M059J (cell line): ENCODE measurements at places on chromosomes 3 and 15. TPM values are rescaled to one million over a fixed set of nuclear protein-coding genes. Genes with fewer than 3 reads are reported as not detected.
A peak's percentile ranks its signal among the peaks of the same experiment; 100 is the strongest.

DNA sequence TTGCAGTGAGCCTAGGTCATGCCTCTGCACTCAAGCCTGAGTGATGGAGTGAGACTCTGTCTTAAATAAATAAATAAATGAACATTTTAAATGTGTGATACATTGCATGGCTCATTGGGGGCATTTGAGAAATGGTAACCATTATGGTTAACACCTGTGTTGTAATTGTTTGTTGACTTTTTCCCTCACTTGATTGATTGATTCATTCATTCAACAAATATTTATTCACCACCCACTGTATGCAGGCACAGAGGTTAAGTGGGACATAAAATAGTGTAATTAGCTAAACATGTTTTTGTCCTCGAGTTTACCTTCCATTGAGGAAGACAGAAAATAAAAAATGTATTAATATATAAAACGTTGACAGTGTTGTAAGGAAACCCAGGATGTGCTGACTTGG lies 127.1 kb upstream of the ANKRD28 start:
- DNase-seq, result no peak

Gene TF
- total RNA-seq, result not detected in 2 replicates

DNA sequence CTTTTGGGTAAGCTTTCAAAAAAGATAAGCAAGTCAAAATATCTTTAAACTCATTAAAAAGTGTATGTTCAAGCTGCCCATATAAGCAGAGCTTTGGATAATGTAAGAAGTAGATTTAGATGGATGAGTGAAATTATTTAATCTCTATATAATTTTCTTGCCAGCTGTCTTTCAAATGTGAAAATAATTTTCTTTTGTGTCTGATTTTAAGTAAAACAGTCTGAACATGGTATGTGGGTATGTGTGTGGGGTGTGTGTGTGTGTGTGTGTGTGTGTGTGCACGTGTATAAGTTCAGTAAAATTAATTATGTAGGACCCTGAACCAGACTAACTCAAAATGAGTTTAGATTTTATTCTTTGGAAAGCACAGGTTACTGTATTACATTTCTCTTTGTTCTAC lies 155.2 kb upstream of the CGNL1 start:
- no peak for DNase-seq

DNA sequence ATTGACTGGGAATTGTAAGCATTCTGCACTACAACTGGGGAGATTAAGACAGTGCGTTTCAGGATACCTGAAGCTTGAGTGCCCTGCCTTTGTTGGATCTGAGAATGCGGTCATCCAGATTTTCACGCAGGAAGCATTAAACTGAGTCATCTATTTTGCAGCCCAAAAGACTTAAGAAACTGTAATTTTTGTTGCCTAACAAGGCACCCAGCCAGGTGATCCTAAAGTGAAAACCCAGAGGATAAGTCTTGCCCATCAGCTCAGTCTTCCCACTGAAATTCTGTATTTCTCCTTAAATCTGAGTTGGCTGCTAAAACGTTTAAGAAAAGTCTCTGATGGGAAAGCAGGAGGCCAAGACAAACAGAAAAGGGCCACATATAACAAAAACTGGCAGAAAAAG lies 242.5 kb upstream of the TMCO5A start:
- peak; percentile 8 for DNase-seq

Gene MKRN3
- total RNA-seq, result 9.3 and 13.7 TPM in 2 replicates

DNA sequence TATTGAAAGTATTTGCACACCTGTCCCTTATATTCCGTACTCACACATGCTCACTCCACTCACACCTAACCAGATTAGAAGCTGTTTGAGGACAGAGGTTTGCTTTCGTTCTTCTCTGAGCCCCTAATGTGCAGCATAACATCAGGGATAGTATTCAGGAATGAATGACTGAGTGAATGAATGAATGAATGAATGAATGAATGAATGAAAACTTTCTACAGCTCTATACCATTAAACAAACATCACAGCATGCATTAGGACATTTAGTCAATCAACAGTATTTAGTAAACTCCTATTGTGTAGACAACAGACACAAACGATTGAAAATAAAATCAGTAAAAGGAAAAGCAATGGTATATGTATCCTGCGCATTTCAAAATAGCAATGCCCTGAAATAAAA lies 212.7 kb downstream of the SHQ1 start:
- DNase-seq, result no peak

GRCh38 chr3:58556761-58557221 lies 19.8 kb upstream of the ACOX2 start:
- DNase-seq, result no peak

- DNase-seq, result no peak
These were observed 209.5 kb upstream of the ALCAM start for GRCh38 chr3:105157067-105157765.

GRCh38 chr3:133921592-133921991 lies 25.9 kb upstream of the RAB6B start:
- no peak for DNase-seq

Gene SNX4
- total RNA-seq, result 48.2 and 54.5 TPM in 2 replicates

GRCh38 chr15:64070965-64071851 lies 22.4 kb downstream of the CIAO2A start:
- peak; percentile 92 for DNase-seq

- no peak for DNase-seq
These were observed 281.4 kb upstream of the TLE3 start for GRCh38 chr15:70379134-70379533.

Gene USF3
- 9.9 and 13.8 TPM in 2 replicates for total RNA-seq

DNA sequence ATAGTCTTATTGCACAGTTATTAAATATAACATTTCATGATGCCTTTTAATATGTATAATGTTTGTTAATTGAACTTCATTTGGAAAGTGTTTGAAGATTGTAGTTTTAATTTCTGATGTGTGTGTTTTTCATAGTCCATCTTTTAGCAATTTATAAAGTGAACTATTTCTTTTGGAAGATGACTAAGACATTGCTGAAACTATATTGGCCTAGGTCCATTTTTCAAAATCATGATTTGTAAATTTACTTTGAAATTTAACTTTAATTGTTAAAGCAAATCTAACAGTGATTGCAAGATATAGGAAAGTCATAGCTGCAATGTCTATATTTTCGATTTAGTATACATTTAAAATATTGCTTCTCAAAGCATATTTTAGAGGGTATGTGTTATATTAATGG lies 30.8 kb downstream of the MCTP2 start:
- DNase-seq, result no peak

GRCh38 chr3:160796813-160797164 lies 40.8 kb downstream of the PPM1L start:
- DNase-seq, result no peak

DNA sequence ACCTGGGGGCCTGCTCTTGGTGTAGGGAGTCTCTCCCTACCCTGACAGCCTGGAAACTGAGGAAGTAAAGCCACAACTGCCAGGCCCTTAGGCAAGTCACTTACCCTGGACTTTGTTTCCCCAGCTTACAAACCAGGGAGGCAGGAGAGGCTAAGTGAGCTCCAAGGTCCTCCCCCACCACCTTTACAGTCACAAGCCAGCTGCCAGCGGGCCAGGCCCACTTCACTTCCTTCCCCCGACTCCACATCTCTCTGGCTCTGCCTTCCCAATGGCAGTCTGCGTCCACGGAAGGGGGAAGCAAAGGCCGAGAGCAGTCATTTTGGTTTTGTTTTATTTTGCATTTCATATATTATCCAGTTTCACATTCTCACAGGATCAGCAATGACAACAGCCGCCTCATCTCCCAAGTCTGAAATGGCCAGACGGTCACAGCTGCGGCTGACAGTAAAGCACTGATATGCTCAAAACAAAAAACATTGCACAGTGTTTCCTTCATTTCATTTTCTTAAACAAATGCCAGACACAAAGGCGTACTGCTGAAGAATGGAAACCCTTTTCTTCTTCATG lies 35.7 kb downstream of the RBPMS2 start:
- DNase-seq, result no peak

DNA sequence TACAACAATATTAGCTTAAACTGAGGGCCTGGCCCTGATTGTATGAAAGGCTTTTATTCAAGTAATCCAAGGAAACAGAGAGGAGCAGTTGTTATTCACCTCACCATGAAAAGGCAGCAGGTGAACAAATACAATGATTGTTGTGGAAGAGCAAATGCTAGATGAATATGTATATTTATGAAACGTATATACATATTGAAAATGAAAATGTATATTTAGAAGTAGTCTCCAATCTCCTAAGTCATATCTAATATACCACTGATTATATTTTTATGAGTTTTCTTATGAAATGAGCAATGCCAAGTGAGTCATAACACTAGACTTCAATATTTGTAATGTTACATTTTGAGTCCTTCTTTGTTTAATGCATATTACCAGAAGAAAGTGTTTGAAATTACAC lies 116.2 kb upstream of the KCNMB2 start:
- no peak for DNase-seq

Gene KY
- total RNA-seq, result 0.66 and 0.76 TPM in 2 replicates

Gene PLA2G4E
- not detected in 2 replicates for total RNA-seq

DNA sequence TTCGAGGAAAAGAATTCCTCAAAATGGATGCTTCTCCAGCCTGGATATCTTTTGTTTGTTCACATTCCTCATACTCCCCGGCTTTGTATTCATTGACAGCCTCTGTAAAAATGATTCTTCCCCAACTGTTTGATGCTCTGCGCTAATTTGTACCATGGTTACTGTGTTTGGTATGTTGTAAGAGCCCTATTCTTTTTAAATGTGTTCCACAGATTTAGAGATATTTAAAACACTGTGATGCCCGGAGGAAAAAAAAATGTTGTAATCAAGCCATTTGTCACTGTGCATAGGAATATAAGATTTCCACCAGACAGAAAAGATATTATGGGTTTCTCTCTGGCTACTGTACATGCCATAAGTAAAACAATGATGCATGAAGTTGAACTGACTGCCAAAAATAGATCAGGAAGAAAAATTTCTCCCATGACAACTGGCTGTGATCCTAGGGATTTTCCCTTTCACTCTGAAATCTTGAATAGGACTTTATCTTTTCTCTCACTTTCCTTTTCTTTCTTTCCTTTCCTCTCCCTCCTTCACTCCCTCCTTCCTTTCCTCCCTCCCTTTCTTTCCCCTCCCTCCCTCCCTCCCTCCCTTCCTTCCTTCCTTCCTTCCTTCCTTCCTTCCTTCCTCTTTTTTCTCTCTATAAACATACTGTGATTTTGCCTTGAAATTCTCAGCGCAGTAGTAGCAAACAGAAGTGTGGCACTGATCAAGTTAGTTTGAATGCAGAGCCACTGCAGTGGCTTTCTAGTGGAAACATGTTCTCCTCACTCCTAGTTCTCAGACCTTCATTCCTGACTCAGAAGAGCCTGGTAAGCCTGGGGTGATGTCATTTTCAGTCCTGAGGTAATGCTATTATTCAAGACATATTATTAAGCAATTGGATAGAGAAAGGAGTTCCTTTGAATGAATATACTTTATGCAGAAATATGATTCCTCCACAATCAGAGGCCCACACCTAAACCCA lies 254.9 kb upstream of the TBL1XR1 start:
- peak; percentile 93 for DNase-seq

Gene ZNF619
- 4.1 and 4.4 TPM in 2 replicates for total RNA-seq

GRCh38 chr15:77070180-77070494 lies 772 bp downstream of the TSPAN3 start:
- no peak for DNase-seq

Gene RYR3
- total RNA-seq, result not detected in 2 replicates

GRCh38 chr3:149813367-149814281 lies 609 bp downstream of the RNF13 start:
- DNase-seq, result peak; percentile 67

Gene C15orf62
- total RNA-seq, result 0.05 and 0.49 TPM in 2 replicates

DNA sequence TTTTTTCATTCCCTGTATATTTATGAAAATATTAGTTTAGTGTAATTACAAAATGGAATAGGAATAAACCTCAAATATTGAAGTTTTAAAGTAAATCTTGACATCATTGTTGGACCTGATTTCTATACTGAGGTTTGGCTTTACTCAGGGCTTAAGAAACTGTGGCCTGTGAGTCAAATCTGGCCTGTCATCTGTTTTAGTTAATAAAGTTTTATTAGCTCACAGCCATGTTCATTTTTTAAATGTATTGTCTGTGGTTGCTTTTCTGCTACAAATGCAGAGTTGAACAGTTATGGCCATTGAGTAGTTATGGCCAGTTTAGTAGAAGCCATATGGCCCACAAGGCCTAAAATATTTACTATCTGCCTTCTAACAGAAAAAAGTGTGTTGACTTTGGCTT lies 80.7 kb downstream of the DIPK2A start:
- DNase-seq, result peak; percentile 24

- peak; percentile 98 for DNase-seq
These were observed 29.5 kb upstream of the VEPH1 start for GRCh38 chr3:157532529-157533297.

- DNase-seq, result no peak
These were observed 131.8 kb upstream of the MCTP2 start for GRCh38 chr15:94099574-94099960.

GRCh38 chr15:47866446-47866845 lies 149.1 kb downstream of the SEMA6D start:
- no peak for DNase-seq

- DNase-seq, result no peak
These were observed 113.6 kb downstream of the NEO1 start for GRCh38 chr15:73165844-73166243.

DNA sequence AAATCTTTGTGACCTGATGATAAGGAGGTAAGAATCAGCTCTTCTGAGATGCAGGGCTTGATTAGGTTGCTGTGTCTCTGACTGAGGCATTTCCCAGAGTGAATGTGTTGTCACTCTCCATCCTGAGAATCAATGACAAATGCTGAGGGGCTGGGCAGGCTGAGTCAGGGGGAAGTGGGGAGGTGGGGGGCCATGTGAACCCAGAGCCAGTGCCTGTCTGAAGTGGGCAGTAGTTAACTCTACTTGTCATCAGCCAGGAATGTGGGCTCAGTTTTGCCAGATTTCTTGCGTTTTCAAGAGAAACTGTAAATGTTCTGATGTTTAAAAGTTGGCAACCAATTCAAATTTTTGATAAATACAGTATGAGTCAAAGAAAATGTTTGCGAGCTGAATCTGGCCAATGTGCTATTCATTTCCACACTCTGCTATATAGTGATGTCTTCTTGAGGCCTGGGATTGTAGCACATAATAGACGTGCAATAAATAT lies 3.1 kb upstream of the BNC1 start:
- peak; percentile 97 for DNase-seq

- DNase-seq, result no peak
These were observed 41.1 kb upstream of the ARL8B start for GRCh38 chr3:5080779-5081550.

- no peak for DNase-seq
These were observed 15.7 kb downstream of the KCNAB1 start for GRCh38 chr3:156135921-156136638.

DNA sequence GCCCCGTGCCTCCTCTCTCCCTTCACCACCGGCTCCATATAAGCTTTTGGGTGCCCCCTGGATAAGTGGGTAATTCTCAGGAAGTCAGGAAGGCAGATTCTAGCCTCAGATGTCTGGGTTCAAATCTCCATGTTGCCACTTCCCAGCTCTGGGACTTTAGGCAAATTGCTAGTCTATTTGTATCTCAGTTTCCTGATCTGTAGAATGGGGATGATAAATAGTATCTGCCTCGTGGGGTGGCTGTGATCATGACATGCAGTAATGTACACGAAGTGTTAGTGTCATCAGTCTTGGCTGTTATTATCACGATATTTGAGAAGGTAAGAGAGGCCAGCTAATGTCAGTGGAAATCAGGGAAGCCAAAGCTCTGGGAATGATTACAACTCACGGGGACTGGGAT lies 43.3 kb downstream of the MUC4 start:
- no peak for DNase-seq
